ENCODE measurements at places on chromosomes 2 and 18.

DNA sequence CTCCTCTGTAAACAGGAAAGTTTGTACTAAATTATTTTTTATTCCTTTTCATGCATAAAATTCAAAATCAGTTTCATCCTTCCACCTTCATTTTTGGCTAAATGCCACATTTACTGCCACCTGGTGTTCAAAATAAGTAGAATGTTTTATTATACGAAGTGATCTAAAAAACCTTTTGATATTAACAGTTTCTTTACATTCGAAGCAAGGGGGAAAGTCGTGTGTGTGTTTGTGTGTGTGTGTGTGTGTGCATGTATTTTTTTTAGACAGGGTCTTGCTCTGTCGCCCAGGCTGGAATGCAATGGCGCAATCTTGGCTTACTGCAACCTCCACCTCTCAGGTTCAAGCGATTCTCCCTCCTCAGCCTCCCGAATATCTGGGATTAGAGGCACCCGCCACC is 9.0 kb upstream of the SCN9A start:
- no peak for DNase-seq

DNA sequence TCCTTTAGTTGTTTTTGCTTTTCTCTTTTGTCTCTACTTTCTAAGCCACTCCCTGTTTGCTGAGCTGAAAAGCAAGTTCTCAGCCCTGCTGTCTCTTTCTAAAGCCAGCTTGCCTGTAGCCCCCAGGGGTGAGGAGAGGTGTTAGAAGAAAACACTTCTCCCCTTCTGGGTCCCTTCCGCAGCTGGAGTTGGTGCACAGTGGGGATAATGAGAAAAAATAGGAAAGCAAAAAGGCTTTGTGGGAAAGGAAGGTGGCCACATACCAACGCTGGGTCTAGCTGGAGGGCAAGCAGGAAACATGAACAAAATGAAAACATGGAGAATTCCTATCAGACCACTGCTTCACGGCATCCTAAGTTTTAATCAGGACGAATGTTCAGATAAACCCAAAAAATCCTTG is 15.5 kb upstream of the SLC20A1 start:
- no peak for DNase-seq

- no peak for DNase-seq
Measured at GRCh38 chr2:202847693-202848524, 23.7 kb downstream of the ICA1L start.

- DNase-seq: peak; percentile 53
Measured at GRCh38 chr2:232781765-232782164, 5.4 kb upstream of the KCNJ13 start.

GRCh38 chr2:80238692-80239469 is 65.7 kb downstream of the LRRTM1 start:
- DNase-seq: peak; percentile 4

DNA sequence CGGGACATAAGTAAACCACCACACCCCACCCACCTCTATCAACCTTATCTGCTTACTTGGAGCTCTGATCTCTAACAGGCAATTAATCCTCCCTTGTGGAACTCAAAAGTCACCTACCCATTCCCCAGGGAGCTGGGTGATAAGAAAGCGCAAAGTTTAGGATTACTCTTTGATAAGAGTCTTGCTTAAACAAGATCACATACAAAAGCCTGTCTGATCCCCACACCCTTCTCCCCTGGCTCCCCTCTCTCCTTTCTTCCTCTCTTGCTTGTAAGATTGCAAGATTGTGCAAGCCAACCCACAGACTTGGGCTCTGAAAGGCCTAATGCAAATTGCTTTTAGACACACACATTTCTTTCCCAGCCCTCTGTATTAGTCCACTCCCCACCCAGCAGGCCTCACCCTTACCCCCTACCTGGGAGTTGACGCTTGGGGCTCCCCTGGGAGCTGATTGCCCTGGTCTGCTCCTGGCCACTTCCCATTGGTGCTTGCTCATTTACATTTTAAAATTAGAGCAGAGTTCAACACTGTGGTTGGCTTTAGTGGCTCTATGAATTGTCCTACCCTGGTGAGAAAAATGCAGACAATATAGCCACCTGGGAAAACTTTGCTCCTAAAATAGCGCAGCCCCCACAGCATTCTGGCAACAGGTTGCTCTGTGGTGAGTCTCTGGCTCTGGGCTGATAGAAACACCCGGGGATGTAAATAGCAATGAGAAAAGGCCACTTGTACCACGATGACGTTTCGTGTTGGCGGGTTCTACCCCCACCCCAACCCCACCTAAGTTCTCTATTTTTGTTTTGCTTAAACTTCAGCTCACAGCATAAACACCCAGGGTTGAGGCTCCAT is 92.8 kb upstream of the MSH2 start:
- DNase-seq: no peak

DNA sequence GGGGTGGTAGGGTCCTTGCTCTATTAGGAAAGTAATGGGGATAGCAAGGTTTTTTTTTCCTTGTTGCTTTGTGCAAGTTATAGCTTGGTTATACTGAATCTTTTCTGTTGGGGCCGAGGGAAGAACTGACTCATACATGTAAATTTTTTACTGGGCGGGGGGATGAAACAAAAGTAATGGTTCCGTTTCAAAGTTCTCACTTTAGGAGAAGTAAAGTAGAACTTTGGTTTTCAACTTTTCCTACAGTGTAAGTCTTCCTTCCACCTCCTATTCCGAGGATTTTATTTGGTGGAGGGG is 1.1 kb downstream of the AFTPH start:
- no peak for DNase-seq

- DNase-seq: no peak
Measured at GRCh38 chr2:206084870-206085741, 868 bp downstream of the INO80D start.

GRCh38 chr2:151237422-151238025 is 24.1 kb downstream of the RBM43 start:
- DNase-seq: no peak

DNA sequence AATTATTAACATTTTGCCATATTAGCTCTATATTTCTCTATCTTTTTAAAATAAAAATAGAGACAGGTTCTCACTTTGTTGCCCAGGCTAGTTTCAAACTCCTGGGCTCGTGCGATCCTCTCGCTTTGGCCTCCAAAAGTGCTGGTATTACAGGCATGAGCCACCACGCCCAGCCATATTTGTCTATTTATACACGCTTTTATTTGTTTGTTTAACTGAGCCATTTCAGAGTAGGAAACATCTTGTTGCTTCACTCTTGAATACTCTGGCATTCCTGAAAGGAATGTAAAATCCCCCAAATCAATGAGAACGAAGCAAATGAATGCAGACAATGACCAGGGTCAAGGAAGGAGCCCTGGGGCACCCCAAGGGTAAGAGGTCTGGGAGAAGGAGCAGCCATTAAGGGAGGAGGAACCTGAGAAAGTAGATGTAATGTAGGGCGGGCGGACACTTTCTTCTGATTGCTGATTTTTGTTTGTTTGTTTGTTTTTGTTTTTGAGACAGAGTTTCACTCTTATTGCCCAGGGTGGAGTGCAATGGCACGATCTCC is 31.7 kb upstream of the RAB1A start:
- no peak for DNase-seq

GRCh38 chr2:233818639-233819621 is 35.4 kb downstream of the HJURP start:
- no peak for DNase-seq

- DNase-seq: no peak
Measured at GRCh38 chr2:129778584-129778877, 200.9 kb upstream of the RAB6C start.

DNA sequence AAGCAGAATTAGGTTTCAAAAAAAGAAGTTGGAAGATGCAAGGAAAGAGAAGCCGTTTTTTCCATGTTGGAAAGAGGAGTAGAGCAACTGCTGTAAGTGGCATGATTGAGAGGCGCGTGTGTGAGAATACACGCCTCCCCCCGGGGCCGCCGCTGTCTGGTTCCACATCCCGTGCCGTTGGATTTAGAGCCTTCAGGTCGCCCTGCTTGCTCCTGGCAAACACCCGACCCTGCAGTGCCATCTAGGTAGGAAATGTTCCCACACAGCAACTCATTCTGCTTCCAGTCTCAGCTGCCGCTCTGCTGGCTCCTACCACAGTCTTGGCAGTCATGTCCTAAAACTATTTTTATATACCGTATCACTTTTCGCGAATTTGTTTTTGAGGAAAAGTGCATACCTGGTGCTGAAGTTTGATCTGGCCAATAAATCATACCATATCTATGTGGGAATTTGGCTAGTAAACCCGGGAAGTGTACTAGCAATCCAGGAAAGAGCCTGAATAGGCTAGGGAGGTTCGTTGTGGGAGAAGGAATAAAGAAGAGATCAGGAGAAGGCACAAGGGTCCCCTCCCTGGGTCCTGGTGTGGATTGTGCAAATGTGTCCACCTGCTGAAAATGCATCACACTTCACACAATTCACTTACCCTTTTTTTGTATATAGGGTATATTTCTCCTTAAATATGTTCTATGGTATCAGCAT is 372.7 kb downstream of the FBXO15 start:
- DNase-seq: no peak

- no peak for DNase-seq
Measured at GRCh38 chr2:145028101-145028920, 508.4 kb upstream of the ZEB2 start.

- no peak for DNase-seq
Measured at GRCh38 chr2:24768013-24768412, 25.2 kb downstream of the PTRHD1 start.

GRCh38 chr18:8081872-8082553 is 514.9 kb downstream of the PTPRM start:
- no peak for DNase-seq

DNA sequence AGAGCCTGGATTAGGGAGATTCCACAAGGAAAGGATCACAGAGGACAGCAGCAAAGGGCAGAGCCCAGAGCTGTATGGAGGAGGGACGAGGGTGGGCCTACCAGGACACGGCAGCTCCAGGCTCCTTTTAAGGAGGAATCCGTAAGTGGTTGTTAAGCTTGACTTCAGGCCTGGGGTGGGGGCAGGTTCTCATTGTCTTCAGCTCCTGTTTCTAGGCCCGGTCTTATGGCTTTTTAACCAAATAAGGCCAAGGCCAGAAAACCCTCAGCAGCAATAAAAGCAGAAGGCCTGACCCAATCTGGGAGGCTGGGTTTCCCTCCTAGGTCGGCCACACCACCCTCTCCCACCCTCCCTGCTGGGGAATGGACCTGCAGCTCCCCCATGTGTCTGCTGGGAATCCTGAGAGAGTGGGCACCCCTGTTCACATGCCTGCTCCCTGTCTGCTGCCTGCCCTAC is 111.2 kb downstream of the PLB1 start:
- peak; percentile 28 for DNase-seq

DNA sequence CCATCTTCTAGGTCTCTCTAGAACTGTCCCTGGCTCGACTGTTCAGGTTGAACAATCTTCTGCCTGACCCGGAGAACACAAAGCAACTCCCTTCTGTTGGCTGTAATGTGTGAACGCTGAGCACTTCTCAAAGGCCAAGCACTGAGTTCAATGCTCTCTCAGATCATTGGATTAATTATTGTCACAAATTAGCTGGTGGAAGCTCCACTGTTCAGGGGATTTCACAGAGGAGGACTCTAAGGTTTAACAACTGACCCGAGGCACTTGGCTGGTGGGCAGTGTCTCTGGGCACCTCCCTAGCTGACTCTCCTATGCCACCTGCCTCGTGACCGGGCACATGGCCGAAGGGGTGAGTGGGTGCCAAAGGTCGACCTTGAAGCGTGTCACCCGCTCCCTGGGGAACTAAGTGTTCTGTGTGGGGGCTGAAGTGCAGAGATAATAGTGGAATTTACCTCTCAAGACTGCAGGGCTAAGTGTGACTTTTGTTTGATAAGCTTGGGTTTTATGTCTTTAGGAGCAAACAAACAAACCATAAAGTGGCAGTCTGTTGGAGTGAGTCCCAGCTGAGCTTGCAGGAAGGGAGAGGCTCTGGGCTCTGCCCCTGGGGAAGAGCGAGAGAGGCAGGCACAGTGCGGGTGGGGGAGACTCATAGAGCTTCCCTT is 64.8 kb downstream of the BCL2L11 start:
- DNase-seq: no peak

- DNase-seq: no peak
Measured at GRCh38 chr2:119637371-119637770, 41.6 kb upstream of the TMEM177 start.

DNA sequence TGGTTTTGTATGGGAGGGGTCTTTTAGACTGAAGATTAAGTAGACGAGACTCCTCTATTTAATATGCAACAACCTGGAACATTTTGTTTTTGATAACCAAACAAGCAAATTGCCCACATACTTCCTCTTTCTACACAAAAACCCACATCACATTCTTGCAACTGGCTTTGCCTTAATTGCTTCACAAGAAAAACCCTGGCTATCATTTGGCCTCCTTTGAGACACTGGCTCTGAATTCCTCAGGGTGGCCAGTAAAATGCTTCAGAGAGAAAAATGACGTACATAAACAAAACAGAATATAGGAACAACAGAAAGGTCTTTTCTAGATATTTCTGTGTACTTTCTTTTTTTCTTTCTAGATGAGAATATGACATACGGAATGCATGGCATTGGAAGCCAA is 103.0 kb downstream of the TRIB2 start:
- no peak for DNase-seq

DNA sequence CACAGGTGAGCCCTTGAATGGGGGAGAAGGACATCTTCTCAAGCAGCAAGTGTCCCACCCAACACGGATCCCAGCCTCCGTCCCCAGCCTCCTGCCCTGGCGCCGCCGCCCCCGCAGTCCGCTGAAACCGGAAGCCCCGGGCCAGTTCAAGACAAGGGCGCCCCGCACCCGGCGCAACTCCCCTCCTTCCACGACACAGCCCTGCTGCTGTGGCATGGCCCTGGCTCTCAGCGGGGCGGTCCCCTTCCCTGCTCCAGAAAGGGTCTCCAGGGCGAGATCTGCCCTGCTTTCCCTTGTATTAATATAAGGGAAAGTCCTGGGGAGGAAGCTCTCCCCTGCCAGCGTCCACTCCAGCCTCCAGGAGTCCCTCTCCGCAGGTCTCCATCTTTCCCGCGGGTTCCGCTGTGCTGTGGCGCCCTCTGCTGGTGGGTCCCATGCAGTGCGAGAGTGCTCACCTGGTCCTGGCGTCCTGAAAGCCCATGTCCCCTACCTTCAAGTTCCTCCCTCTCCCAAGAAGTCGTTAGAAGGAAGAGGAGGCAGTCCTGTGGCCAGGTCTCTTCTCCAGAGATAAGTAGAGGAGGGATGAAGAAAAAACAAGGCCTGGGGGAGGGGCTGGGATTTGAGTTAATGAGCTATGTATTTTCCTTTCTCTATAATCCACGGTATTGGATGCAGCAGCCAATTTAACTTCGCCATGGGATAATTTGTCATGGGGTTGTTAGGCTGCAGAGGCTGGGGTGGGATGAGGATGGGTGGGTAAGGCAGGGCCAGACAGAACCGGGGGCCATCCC is 176.0 kb downstream of the SMAD2 start:
- DNase-seq: no peak

DNA sequence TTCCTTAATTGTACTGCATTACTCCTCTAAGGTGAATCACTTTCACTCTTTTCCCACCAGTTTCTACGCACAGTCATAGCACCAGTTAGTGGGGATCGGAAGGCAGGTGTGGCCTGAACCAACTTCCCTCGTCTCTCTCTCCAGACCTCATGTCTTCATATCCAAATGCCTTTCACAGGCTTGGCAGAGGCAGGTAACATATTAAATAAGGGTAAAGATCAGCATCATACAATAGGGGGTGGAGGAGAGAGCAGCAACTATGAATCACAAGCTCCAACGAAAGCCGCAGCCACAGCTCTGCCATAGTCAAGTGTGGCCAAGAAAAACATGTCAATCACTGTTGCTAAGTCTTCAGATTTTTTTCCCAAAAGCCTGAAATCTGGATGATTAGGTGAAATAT is 40.3 kb downstream of the AP1S3 start:
- no peak for DNase-seq

GRCh38 chr2:223930103-223930976 is 14.8 kb downstream of the WDFY1 start:
- no peak for DNase-seq
